Esophagus squamous epithelium (tissue), 5 donors: ENCODE measurements at places on chromosomes 4 and X. TPM values are rescaled to one million over a fixed set of nuclear protein-coding genes. Genes with fewer than 3 reads are reported as not detected.

- H3K4me3 ChIP-seq: no peak overlapping the region
- H3K36me3 ChIP-seq: peaks cover 50% of the 10 kb centered on the region
- peaks cover 79% of the 10 kb centered on the region for H3K4me1 ChIP-seq
- DNase-seq: no peak
- no peak overlapping the region for H3K27ac ChIP-seq
- no peaks in the 10 kb centered on the region for H3K27me3 ChIP-seq
Measured at GRCh38 chr4:1296324-1297022, 6.8 kb downstream of the MAEA start.

DNA sequence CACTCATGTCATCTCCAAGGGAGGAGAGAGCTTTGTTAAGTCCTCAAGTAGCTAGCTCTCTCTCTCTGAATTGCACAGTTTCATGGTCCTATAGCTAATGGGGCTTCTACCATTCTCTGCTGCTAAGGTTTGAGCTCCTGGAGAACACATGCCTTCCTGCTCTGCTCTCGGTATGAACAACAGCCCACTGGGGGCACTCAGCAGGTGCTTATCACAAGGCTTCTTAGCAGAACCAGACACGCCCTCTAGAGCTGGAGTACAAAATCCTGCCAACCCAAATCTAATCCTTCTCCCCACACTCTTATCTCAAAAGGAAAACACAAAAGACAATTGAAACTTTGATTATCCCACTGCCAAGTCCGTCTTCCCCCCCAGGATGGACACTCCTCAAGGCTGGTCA is 176.5 kb downstream of the HS3ST1 start:
- no peaks in the 10 kb centered on the region for H3K27me3 ChIP-seq
- H3K4me1 ChIP-seq: no peaks in the 10 kb centered on the region
- H3K27ac ChIP-seq: no peak overlapping the region

GRCh38 chrX:152044383-152044782 is 69.9 kb upstream of the GABRE start:
- no peak for DNase-seq
- no peaks in the 10 kb centered on the region for H3K27me3 ChIP-seq
- H3K36me3 ChIP-seq: no peaks in the 10 kb centered on the region
- no peak overlapping the region for H3K27ac ChIP-seq
- H3K4me1 ChIP-seq: no peaks in the 10 kb centered on the region

DNA sequence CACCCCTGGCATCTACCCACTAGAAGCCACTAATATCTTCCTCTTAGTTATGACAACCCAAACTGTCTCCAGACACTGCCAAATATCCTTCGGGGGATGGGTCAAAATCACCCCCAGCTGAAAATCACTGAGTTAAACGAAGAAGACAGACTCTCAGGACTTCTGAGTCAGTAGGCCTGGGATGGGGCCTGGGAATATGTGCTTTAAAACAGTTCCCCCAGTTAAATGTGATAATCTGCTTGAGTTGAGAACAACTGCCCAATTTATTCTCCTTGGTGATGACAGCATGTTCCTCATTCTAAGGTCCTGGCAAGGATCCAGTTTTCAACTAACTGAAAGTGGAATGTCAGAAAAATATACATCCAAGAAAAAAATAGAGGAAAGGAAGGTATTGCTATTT is 52.4 kb downstream of the CBLL2 start:
- no peak overlapping the region for H3K27ac ChIP-seq
- H3K4me3 ChIP-seq: no peak overlapping the region
- no peaks in the 10 kb centered on the region for H3K36me3 ChIP-seq
- H3K27me3 ChIP-seq: no peaks in the 10 kb centered on the region
- no peak for DNase-seq

The EGF gene
- 0.68 TPM for total RNA-seq

- H3K4me3 ChIP-seq: no peak overlapping the region
- DNase-seq: no peak
- no peaks in the 10 kb centered on the region for H3K4me1 ChIP-seq
- H3K27ac ChIP-seq: no peak overlapping the region
- H3K36me3 ChIP-seq: no peaks in the 10 kb centered on the region
Measured at GRCh38 chr4:179399054-179399782, 1957.0 kb upstream of the AGA start.

- no peaks in the 10 kb centered on the region for H3K36me3 ChIP-seq
- H3K4me1 ChIP-seq: peaks cover 21% of the 10 kb centered on the region
- H3K27ac ChIP-seq: peak overlapping the region; percentile 97
Measured at GRCh38 chr4:81472281-81473182, 825 bp upstream of the RASGEF1B start.

The EGFL6 gene
- total RNA-seq: 2.3 TPM

DNA sequence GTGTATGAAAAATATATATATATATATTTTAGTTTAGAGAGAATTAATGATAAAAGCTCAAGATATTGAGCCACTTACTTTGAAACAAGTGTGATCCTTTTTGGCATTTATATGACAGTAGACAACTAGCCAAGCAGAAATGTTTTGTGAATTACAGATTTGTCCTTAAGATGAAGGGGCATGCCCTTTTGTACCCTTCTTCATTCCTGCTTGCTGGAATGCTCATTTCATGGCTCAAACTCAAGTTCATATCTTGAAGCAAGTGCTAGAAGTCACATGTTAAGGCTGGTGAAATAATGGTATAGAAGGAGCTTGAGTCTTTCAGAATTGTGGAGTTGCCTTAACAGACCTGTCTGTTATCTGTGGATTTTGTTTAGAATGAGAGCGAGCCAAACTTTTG is 203.0 kb downstream of the BMPR1B start:
- H3K36me3 ChIP-seq: no peaks in the 10 kb centered on the region
- no peak overlapping the region for H3K27ac ChIP-seq
- DNase-seq: no peak
- H3K27me3 ChIP-seq: no peaks in the 10 kb centered on the region
- H3K4me1 ChIP-seq: no peaks in the 10 kb centered on the region

GRCh38 chr4:185803022-185803421 is 9.0 kb downstream of the SORBS2 start:
- no peaks in the 10 kb centered on the region for H3K27me3 ChIP-seq
- no peak for DNase-seq
- H3K36me3 ChIP-seq: no peaks in the 10 kb centered on the region
- no peak overlapping the region for H3K27ac ChIP-seq
- no peak overlapping the region for H3K4me3 ChIP-seq
- no peaks in the 10 kb centered on the region for H3K4me1 ChIP-seq

DNA sequence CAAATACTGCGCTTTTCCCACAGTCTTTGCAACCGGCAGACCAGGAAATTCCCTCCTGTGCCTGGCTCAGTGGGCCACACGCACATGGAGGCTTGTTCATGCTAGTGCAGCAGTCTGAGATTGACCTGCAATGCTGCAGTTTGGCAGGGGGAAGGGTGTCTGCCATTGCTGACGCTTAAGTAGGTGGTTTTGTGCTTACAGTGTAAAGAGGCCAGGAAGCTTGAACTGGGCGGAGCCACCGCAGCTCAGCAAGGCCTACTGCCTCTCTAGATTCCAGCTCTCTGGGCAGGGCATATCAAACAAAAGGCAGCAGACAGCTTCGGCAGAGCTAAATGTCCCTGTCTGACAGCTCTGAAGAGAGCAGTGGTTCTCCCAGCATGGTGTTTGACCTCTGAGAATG is 390.5 kb upstream of the TECRL start:
- H3K27me3 ChIP-seq: no peaks in the 10 kb centered on the region
- no peak for DNase-seq
- H3K4me3 ChIP-seq: no peak overlapping the region
- H3K36me3 ChIP-seq: no peaks in the 10 kb centered on the region

DNA sequence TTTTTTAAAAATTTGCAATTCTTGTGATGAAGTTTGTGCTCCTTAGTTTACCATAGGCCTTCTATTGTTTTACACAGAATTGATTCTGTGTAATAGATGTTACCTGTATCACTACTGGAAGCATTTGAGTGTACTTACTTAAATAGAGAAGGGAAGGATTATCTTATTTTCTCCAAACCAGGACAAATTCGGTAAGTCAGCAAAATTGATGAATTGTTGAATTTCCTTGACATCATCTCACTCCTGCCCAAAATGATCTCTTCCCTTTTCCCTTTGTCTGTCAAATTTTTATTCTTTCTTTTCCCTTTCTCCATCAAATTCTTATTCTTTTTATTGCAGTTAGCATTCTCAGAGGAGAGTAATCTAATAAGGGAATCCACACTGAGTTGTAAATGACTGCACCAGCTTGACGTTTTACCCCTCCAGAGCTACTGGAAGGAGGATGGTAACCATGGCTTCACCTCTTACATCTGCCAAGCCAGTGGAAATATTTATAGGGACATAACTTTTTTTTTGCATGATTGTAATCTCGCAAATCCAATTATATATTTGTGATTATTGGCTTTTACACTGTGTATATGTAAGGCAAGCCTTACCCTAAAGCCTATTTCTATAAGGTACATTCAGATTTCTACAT is 42.6 kb upstream of the HAND2 start:
- no peaks in the 10 kb centered on the region for H3K27me3 ChIP-seq
- no peak for DNase-seq
- H3K36me3 ChIP-seq: no peaks in the 10 kb centered on the region
- H3K4me3 ChIP-seq: no peak overlapping the region
- no peaks in the 10 kb centered on the region for H3K4me1 ChIP-seq

The KIF4A gene
- 11.0 TPM for total RNA-seq

DNA sequence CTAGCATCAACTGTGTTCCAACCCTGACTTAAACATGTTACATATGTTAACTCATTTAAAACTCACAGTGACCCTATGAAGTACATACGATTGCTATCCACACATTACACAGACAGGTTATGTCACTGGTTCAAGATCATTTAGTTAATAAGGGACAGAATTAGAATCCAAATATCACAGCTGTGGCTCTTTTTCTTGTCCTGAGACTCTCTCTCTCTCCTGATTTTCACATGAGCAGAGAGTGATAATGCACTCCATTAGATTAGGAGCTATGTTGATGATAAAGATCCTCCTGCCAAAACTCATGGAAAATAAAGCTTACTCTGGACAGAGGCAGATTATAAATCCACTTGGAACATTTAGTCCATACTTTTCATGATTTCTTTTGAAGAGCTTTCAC is 408.3 kb downstream of the PPARGC1A start:
- DNase-seq: no peak
- H3K36me3 ChIP-seq: no peaks in the 10 kb centered on the region
- no peaks in the 10 kb centered on the region for H3K4me1 ChIP-seq

The GPRIN3 gene
- total RNA-seq: 4.2 TPM

DNA sequence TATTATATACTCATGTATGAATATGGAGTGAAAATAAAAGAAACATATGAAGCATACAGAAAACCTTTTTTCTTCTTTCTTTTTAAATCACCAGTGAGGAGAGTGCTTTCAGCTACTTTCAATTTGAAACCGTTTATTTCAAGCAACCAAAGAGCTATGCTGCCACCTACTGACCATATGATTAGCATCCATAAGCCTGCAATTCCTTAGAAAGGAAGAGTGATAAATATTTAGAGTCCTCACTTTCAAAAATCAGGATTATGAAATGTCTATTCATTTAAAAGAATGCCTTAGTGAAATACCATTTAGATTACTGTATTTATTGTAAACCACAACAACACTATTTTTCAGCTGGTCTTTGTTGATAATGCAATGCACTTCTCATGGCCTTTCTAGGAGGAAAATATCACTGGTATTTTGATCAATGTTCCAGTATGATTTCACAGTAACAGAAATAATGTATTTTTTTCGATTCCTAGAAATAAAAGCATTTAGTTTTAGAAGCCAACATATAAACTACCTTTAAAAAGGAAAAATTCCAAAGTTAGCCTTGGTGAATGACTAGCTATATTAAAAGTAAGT is 667.6 kb downstream of the PCDH18 start:
- H3K4me1 ChIP-seq: no peaks in the 10 kb centered on the region
- DNase-seq: no peak
- H3K4me3 ChIP-seq: no peak overlapping the region
- no peak overlapping the region for H3K27ac ChIP-seq

DNA sequence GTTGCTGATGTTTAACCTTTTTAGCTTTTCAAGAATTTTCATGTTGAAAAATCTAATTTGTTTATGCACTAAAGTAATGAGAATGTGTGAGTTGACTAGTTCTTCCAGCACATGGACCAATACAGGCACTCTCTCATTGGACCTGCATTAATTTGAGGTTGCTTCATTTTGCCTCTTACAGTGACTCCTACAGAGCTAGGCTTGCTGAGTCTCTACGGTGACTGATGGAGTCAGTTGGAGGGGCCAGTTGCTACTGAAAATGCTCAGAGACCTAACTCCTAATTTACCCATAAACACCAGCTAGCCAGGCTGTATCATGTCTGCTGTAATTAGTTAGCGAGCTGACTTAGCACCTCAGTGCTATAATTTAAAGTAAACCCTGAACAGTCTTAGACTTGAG is 10.9 kb downstream of the MTHFD2L start:
- H3K27me3 ChIP-seq: no peaks in the 10 kb centered on the region
- no peak for DNase-seq
- H3K4me3 ChIP-seq: no peak overlapping the region
- H3K4me1 ChIP-seq: no peaks in the 10 kb centered on the region
- no peak overlapping the region for H3K27ac ChIP-seq
- H3K36me3 ChIP-seq: no peaks in the 10 kb centered on the region

- no peak overlapping the region for H3K27ac ChIP-seq
- no peak overlapping the region for H3K4me3 ChIP-seq
- no peak for DNase-seq
- H3K27me3 ChIP-seq: no peaks in the 10 kb centered on the region
- no peaks in the 10 kb centered on the region for H3K36me3 ChIP-seq
Measured at GRCh38 chr4:113904877-113905276, 74.6 kb downstream of the ARSJ start.
